Stimulated activated CD4-positive, alpha-beta T cell treated with anti-CD3 and anti-CD28 coated beads, Interleukin-15, amount 100 ng/mL, for 24 hours (primary cell): ENCODE measurements at places on chromosomes 7 and 10.

GRCh38 chr10:107443813-107444212 is 279.3 kb upstream of the SORCS1 start:
- DNase-seq = no peak

DNA sequence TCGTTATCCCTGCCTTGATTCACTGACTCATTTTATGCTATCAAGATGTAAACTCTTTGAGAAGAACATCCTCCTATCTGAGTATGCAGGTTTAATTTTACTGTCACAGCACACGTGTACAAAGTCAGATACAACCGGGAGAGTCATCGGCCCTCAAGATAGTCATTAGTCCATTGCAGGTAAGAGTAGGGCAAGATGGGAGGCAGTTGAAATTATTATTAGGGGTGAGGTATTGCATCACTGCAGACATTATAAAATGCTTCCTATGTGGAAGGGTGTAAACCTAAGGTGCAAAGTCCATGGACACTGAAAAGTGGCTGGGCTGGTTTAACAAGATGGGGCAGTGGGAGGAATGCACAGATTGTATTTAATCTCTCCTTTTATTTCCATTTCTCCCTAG is 113.7 kb downstream of the ARL4A start:
- no peak for DNase-seq

GRCh38 chr7:2225336-2225735 is 7.4 kb downstream of the MAD1L1 start:
- no peak for DNase-seq

DNA sequence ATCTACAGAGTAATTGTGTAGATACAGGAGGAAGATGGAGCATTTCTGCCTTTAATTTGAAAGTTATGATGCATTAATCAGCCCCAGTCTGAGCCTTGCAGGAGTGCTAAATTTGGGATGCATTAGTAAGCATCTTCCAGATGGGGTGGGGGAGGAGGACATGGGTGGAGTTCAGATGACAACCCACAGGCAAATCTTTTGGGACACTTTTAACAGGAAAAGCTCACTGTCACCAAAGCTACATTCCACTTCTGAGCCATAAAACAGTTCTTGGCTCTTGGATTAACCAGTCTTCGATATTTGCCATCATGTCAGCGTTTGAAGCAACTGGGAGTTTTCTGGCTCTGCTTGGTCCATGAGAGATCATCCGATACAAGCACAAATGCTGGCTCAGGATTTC is 121.1 kb downstream of the CXCL12 start:
- no peak for DNase-seq

DNA sequence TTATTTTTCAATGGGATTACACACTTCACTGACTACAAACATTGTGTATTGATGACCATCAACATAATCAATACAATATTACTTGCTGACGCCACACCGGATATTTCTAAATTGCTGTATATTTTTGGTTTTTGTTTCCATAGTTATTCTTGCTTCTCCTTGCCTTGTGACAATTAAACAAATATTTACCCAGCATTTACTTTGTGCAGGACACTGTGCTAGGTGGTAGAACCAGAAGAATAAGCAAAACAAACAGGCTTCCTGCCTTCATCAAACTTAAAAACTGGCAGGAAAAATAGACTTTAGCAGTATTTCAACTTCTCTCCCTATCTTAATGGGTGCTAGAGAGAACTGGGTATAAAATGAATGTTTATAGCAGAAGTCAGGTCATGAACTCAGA is 50.6 kb downstream of the ZNF277 start:
- DNase-seq = no peak
